ENCODE measurements at places on chromosomes 3 and 15. TPM values are rescaled to one million over a fixed set of nuclear protein-coding genes. Genes with fewer than 3 reads are reported as not detected.

GRCh38 chr15:80384432-80384831 is 19.8 kb upstream of the ARNT2 start:
- DNase-seq = no peak

DNA sequence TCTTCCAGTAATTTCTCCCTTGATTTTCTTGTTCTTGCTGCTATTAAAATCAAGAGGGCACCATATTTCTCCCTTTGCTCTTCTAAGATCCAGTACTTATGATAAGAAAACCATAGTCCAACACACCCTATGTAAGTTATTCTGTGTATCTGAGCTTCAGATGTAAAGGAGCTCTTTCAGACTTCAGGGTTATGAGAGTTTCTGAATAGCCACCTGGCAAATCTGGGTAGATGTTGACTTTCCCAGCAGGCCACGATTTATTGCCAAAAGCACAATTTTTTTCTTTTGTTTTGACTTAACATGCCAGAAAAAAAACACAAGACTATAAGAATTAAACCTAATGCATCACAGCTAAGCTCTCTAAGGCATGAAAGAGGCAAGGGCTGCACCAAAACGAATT is 1045.0 kb downstream of the FHIT start:
- no peak for DNase-seq

DNA sequence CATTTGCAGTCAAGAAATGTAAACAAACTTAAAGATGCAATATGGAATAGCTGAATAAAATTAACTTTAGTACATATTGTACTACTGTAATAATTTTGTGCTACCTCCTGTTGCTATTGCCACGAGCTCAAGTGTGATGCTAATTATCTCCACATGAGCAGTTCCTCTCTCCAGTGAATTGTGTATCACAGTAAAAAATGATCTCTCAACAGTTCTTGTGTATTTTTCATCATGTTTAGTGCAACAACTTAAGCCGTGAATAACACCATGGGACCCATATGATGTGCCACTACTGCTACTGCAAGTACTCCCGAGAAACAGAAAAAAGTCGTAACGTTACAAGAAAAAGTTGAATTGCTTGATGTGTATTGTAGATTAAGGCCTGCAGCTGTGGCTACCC is 12.4 kb downstream of the RIOX2 start:
- peak; percentile 53 for DNase-seq

DNA sequence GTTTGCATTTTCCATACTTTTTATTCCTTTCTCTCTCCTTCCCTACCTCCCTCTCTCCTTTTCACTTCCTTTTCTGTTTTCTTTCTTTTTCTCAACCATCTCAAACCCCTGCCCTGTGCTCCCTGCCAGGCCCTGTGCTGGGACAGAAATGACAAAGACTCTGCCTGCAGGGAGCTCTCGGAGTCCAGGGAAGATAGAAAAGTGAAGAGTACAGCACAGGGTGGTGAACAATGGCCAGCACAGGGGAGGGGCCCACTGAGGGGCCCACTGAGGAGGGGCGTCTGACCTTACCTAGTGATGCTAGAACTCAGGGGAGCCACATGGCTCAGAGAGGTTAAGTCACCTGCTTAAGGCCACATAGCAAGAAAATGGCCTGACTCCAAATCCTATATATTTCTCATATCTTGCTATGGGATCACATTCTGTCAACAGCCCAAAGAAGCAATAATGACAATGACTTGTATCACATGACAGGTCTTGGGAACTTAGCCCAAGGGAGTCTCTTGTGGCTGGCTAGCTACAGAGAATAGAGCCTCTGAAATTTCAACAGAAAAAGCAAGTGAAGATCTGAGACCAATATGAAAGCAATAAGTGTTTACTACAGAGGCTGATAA is 44.3 kb upstream of the ATP2B2 start:
- no peak for DNase-seq

DNA sequence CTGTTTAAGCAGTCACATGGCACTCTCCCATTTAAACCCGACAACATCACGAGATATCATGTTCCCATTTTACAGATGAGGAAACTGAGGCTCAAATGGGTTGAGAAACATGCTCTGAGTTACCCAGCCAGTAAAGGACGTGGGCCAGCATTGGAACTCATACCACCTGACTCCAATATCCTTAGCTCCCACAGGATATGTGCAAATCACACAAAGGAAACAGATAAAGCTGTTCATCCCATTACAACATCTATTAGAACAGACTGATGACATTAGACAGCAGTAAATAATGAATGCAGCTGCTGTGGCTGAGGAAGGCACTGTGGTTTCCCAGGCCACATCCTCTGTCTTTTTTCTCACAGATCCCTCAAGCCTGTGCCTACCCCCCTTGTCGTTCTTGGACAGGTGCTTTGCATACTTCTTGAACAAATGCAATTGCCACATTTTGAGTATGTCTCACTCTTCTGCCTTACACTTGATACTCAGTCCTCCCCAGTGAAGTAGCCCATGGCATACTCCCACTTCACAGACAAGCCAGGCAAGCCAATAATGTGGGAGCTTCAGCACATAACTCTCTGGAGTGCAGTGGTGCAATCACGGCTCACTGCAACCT is 17.7 kb downstream of the FRMD4B start:
- DNase-seq = no peak

- DNase-seq = no peak
Measured at GRCh38 chr3:12737833-12738232, 21.2 kb downstream of the TMEM40 start.

DNA sequence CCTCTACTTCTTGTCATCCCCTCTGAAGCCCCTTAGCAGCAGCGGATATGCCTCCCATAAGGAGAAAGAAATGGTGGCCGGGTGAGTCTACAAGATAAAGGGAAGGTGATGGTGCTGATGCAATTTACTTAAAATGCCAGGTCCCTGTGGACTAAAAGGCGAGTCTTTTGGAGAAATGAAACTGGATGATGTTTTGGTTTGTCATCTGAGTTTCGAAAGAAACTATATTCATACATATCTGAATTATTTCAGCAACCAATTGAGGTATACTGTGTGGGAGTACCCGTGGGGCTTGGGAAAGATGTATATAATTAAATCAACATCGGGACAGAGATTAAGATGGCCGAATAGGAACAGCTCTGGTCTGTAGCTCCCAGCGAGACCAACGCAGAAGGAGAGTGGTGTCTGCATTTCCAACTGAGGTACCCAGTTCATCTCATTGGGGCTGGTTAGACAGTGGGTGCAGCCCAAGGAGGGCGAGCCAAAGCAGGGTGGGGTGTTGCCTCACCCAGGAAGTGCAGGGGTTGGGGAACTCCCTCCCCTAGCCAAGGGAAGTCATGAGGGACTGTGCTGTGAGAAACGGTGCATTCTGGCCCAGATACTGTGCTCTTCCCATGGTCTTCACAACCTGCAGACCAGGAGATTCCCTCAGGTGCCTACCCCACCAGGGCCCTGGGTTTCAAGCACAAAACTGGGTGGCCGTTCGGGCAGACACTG is 210.6 kb upstream of the CHRM5 start:
- DNase-seq = no peak

The GPR15 gene
- polyA plus RNA-seq = not detected

The FEZF2 gene
- polyA plus RNA-seq = 0.08 TPM

DNA sequence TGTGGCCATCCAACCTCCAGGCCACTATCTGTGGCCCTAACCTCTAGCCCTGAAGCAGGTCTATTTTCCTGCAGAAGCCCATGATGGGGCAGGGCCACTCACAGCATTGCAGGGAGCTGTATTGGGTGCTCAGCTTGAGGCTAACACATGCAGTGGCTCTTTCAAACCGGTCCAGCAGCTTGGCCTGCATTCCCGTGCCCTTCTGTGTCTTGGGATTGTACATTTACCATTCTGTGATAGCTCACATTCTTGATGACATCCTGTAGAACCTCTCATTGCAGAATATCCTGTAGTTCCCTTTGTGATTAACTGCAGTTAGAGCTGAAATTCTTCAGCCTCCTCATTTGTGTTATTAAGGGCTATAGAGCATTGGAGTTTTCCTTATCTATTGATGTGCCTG is 60.8 kb upstream of the ANKRD34C start:
- DNase-seq = no peak

- no peak for DNase-seq
Measured at GRCh38 chr3:186184021-186184420, 75.1 kb upstream of the ETV5 start.

DNA sequence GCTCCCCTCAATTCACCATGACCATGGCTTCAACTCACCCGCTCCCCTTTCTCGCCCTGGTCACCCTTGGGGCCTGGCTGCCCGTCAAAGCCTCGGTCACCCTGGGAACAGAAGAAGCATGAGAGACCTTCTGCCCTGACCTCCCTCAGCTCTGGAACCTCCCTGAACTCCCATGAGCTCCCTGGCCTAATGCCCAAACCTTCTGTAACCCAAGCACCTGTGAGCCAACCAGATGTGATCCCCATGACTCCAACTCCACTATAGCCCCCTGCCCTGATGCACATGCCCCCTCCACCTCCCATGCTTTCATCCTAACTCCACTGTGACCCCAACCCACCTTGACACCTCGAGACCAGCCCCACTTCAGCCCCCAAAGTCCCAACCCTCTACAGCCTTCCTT is 3.5 kb upstream of the UCN2 start:
- DNase-seq = no peak

Measured in muscle of back (tissue), 13 donors.